ENCODE measurements at places on chromosomes 11 and 22.

GRCh38 chr11:17697175-17697949 is 22.0 kb upstream of the MYOD1 start:
- DNase-seq = peak; percentile 20

DNA sequence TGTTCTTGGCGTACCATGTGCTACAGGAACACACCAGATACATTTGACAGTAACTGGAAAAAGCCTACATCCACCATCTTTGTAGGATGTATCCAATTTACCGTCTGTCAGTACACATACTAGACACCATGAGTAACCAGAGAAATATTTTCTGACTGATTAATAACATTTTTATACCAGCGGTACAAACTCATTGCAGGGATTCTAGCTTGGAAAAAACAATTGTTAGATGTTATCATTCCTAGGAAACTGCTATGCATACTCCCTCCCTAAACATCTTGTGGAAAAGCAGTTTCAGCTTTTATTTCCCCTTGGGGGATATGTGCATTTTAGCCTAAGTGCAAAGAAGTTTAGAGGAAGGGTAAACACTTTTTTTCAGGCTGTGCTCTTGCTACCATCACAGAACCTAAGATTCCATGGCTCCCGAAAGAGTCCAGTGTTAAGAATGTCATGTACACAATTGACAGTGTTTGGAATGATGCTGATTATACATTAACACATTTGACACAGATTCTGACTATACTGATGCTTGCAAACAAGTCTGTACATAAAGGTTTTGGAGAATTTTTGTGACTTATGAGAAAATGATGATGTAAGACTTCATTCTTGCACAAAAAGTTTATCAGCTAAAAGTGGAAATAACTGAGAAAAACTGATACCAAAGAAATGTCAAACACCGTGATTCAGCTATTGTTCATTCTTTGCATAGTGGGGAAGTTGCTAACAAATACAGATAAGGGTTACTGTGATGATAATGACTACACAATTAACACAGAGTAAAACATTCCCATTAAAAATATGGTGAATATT is 23.7 kb downstream of the NCF4 start:
- DNase-seq = no peak

GRCh38 chr11:47552056-47552565 is 821 bp downstream of the CELF1 start:
- peak; percentile 33 for DNase-seq

DNA sequence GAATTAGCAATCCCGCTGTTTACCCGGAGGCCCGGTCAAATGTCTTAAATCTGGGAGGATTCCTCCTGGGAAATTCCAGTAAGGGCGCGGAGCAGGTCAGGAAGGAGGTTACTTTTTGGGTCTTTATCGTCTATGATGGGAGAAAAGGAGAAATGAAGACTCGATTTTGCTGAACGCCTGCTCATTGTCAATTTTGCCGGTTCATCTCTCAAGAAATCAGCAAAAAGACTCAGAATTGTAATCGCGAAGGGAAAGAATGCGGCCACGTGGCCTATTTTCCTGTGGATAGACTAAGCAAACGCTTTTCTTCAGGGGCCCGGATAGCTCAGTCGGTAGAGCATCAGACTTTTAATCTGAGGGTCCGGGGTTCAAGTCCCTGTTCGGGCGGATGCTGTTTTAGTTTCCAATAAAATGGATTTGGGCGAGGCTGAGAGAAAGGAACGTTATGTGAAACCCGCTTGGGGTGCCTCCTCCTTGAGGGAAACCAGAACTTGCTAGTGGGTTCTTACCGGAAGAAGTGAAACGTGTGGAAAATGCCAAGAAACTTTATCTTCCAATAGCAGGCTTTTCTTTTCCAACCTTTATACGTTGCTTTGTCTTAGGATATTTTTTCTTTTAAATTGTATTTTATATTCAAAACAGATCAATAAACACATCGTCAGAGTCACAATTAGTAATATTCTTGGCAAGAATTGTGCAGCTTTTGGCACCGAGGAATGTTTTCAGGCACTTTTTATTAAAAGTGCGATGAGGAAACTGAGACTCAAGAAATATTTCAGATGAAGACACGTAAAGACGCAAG is 45.0 kb downstream of the OR4D9 start:
- peak; percentile 79 for DNase-seq

DNA sequence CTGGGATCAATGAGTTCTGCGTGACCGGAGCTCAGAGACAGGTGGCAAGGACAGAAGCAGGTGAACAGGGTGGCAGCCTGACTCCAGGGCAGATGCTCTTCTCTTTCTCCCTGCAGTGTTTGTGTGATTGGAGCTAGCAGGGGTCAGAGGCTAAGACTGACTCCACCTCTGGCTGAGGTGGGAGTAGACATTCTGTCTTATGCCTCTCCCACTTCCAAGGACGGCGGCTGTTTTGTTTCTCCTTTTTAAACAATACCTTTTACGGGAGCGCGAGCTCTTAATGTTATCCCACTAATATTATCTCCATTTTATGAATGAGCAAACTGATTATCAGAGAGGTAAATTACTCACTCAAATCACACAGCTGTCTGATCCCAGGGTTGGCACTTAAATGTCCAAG is 323.7 kb downstream of the MIAT start:
- DNase-seq = no peak

GRCh38 chr22:48781868-48782267 is 1045.8 kb downstream of the BRD1 start:
- no peak for DNase-seq

- no peak for DNase-seq
Observed at GRCh38 chr11:20089796-20090653, 70.2 kb downstream of the DBX1 start.

DNA sequence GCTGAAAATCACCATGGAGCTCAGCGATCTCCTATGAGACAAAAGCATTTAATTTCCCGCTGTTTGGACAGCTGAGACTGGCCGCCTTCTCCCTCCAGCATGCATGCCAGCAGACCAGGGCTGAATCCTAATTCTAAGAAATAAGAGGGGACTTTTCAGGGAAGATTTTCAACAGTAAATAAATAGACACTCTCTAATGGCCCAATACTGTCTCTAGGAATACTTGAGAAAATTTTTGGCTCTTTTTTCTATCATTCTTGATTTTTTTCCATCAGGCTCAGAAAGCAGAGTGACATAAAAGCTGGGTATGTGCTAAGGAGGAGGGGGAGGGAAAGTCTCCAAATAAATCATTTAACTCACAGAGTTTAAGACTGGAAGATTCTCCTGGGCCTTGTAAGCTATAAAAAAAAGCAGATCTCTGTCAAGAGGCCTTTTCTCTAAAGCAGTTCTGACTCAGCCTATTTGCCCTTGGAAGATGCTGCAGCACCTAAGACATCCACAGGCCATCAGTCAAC is 17.6 kb upstream of the SPON1 start:
- peak; percentile 73 for DNase-seq

DNA sequence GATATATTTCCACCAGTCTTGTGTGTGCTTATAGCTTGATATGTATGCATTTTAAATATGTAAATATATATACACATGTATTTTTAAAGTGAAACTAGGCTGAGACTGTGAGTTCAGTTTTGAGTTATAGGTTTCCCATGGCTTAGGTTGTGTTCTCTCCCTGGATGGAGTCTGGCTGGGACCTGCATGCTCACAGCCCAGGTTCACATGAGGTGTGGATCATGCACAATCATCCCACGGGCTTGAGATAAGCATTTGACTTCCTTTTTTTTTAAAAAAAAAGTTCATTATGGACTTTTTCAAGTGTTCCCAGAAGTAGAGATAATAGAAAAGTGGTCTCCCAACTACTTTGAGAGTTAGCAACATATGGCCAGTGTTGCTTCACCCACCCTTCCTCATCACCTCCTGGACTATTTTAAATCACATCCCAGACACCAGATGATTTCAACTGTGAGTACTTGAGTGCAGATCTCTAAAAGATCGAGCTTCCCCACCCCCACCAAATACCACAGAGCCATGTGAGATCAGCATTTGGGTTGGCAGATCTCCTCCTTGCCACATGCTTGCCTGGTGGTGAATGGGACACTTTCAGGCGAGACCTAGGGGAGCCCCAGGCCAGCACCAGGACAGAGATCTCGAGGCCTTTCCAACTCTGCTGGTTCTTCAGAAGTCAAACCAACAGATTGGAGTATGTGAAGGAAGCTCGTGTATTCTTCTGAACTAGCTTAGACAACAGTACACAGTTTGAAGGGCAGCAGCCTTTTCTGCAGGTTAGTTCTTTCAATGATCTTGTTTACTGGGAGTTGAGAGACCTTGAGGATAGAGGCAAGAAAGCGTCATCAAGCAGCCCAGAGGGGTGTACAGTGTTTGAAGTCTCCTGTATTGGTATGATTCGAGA is 15.9 kb downstream of the MED15 start:
- no peak for DNase-seq

DNA sequence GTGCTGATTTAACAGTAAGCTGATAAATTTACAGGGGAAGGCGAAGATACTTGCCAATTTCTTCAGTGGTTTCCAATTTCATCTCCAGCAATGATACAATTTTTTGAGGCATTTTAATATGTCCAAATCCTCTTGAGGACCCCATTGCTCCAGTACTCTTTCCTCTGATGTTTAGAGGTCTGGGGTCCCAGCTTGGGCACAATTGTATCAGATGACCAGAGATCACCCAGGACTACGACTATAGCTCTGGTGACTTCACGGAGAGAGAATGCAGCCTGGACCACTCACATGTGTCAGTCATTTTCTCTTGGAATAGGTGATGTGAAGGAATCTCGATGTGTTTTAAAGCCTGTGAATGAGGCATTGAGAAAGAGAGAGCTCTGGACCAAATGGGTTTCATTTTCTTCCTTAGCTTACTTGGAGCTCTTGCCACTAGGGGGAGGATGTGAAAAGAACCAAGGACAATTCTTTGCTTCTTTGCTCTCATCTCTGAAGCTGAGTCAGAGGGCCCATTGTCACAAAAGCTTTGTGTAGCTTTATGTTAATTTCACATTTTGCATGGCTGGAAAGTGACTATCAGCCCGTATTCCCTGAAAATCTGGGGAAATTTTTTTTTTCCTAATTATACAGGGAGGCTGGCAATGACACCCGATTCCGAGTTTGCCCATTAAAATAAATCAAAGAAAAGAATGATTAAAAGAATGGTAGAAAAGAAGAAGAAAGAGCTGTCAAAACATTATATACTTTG is 6.7 kb upstream of the CCDC90B start:
- peak; percentile 84 for DNase-seq

DNA sequence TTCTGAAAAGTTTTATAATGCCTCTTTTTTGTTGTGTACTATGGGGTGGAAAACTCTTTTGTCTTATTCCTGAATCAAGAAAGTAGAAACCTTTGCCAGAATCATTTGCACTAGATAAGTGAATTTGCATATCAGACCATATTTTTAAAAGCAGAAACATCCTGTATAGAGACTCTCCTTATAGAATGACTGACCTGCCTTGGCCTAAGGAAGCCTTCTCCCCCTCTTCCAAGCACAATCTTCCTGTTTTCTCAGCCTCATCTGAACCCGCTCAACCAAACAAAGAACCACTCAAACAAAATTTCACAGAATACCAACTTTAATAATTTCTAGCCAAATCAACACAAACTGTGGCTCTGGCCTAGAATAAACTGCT is 60.3 kb downstream of the SIK3 start:
- DNase-seq = no peak

- no peak for DNase-seq
Observed at GRCh38 chr11:34464591-34465051, 25.9 kb downstream of the CAT start.

DNA sequence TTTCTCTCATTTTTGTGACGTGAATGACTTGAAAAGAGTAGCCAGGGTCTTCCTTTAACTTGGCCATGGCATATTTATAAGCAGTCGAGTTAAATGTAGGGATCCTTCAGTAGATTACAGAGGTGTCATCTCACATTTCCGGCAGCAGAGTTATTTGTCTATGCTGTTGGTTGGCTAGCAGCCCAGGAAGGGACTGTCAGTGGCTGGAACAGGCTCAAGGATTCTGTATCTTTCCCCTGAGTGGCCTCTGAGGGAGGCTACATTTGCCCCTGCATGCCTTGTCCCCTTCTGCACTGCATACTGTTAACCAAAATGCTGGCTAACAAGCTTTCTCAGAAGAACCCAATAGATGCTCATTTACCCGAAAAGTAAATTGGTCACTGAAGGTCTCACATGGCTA is 187.6 kb downstream of the PGR start:
- DNase-seq = peak; percentile 47

DNA sequence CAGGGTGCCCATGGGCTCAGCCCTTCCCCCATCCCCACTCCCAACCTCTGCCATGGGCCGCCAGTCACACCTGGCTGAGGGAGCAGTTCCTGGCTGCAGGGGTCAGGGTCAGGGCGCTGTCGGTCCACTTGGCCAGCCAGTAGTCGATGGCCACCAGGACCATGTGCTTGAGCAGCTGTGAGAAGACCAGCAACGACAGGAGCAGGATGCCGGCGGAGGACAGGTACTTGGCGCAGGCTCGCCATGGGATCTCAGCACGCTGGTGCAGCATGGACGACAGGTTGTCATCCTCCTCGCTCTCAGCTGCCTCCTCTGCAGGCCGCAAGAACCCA is 18.3 kb upstream of the KCNJ11 start:
- no peak for DNase-seq

DNA sequence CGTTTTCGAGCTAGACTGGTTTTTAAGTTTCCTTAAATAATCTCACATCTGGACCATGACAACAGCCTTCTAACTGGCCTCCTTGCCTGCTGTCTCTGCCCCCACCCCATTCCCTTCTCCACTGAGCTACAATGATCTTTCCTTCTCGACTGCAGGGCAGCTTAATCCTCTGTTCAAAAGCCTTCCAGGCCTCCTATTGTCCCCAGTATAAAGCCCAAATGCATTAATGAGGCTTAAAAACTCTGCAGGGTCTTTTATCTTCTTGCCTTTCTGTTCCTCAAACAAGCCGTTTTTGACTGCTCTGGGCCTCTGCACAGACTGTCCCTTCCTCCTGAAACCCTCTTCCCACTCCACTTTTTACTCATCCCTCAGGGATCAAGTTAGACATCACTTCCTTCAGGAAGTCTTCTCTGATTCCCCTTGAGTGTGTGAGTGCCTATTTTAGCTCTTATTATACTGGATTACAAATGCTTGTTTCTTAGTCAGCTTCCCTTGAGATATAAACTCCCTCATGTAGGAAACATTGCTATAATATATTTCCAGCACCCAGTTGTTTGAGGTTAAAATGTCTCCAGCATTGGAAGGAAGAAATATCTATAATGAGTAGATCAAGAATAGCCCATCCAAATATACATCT is 23.6 kb upstream of the PAMR1 start:
- no peak for DNase-seq

DNA sequence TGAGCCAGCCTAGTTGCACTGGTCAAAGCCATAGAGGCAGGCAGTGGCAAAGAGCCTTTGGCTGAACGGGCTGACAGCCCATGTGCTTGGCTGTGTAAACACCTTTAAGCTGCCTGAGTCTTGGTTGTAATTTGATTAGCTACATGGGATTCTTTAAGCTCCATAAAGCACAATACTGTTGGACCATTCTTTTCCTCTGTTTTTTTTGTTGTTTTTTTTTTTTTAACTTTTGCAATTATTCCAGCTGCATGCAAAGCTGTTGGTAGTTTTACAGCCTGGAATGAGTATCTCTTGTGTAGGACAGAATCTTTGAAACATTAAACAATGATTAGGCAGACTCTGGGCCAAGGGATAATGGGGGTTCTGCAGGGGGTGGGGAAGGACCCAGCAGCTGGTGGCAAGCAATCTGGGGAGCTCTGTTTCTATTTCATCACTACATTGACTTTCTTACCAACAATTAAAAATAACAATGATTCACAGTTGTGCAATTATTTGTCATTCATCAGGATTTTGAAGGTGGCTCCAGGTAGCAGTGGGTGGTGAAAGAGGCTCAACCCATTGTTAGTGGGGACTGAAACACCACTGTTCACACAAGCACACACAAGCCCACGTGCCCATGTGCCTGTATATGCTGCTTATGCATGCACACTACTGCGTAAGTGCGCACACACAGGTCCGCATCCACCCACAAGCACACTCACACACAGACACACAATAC is 69.5 kb upstream of the CSNK2A3 start:
- DNase-seq = no peak

- DNase-seq = no peak
Observed at GRCh38 chr22:49937758-49938564, 19.5 kb downstream of the CRELD2 start.
